ENCODE measurements at places on chromosomes 2 and 18.

DNA sequence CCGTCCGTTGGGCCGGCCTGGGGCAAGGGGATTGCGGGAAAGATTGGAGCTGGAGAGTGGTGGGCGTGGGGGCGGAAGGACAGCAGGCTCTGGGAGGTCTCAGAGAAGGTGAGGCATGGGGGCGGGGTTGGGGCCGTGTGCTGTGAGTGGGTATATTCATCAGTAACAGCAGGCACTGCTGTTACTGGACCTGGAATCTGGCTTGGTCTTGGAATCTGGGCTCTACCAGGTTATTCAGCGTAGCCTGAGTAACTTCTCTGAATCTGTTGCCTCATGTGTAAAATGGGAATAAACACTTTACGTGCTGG, 435 bp downstream of the RNF181 start:
- no peak for DNase-seq

DNA sequence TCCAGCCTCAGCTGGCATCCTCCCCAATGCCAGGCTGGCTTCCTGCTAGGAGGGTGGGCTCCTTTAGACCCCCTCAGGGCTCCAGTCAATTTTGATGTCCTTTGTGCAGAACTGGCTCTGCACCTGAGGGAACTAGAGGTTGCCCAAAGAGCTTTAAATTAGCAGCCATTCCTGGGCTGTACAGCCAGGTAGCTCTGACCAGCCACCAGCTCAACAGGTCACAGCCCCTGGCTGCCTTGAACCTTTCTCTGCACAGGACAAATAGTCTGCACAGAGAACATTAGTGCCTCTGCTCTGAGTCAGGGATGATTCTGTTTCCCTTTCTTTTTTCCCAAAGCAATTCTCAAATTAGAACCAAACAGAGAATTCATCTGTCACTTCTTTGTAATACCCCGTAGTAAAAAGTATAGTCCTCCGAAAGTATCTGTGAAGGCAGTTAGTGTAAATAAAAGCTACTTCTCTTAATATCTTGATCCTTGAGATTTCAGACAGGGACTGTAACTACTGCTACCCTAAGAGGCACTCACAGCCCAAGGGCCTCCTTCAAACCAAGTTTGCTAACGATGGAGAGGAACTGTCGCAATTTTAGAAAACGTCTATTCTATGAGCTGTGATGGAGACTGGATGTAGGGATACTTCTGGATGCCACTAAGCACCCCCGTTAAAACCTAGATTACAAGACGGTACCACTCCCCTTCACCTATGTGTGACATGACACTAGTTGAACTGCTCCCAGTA, 3.0 kb downstream of the TTC32 start:
- DNase-seq = no peak

- DNase-seq = no peak
Measured at GRCh38 chr2:196413821-196414274, 225.7 kb upstream of the CCDC150 start.

DNA sequence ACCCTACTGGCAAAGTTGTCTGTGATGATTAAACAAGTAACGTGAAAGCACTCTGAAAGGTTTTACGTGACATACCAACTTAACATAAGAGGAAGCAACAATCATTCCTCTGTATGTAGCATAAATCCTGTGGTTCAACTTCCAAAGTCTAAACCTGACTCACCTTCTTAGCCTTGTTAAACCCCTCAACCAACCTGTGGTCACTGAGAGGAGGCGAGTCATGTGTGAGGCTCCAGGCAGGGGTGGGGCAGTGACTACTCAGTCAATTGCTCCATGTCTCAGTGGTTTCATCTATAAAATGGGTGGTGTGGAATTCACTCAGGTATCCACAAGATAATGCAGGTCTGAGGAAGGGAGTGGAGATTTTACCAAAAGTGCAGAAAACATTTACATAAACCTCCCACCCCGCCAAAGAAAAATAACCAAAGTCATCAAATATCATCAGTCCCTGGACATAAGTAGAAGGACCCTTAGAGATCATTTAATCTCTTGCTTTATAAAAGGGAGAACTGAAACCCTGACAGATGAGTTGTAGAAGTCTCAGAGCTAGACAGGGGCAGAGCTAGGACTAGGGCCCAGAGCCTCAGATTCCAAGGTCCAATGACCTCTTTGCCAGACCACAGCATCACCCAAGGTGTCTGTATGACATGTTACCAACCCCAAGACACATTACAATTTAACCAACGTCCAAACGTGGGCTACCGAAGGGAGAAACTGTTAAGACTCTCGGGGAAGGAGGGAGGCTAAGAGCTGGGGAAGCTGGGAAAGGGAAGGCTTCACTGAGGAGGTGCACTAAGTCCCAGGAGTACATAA, 3.7 kb upstream of the PCBP1 start:
- DNase-seq = no peak

DNA sequence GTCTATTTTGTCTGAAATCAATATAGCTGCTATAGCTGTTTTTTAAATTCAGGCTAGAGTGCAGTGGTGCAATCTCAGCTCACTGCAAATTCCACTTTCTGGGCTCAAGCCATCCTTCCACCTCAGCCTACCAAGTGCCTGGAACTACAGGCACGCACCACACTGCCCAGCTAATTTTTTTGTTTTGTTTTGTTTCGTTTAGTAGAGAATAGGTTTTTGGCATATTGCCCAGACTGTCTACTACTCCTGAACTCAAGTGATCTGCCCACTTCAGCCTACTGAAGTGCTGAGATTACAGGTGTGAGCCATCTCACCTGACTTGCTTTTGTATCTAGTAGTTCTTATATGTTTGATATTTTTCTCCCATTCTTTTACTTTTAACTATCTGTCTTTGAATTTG, 259.7 kb downstream of the CDH19 start:
- DNase-seq = no peak

- no peak for DNase-seq
Measured at GRCh38 chr18:51120809-51121596, 76.5 kb downstream of the MEX3C start.

DNA sequence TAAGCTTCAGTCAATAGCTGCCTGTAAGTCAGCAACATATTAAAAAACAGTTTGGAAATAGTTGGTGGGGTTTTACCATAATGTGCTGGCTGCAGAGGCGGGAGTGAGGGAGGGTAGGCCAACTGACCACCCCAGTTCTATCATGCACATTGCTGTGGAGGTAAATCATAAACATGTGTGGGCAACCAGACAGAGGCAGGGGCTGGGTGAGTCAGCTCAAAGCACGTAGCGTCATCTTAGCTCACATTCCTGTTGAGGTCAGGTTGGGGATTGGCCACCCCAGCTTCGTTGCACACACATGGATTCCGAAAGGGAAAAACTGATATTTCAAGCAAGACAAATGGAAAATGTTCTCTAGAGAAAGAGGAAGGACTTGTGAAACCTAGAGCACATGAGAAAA, 19.5 kb downstream of the GPR45 start:
- DNase-seq = no peak

- peak; percentile 97 for DNase-seq
Measured at GRCh38 chr2:219387306-219388120, at the start of gene DNPEP. Gene DNPEP, minus strand, starts transcription at chr2:219387912. Its CDS starts 118 bp downstream, at chr2:219387794.

- no peak for DNase-seq
Measured at GRCh38 chr2:86047575-86048382, 57.9 kb downstream of the POLR1A start.

GRCh38 chr2:22683914-22684313, 701.1 kb upstream of the KLHL29 start:
- DNase-seq = no peak

DNA sequence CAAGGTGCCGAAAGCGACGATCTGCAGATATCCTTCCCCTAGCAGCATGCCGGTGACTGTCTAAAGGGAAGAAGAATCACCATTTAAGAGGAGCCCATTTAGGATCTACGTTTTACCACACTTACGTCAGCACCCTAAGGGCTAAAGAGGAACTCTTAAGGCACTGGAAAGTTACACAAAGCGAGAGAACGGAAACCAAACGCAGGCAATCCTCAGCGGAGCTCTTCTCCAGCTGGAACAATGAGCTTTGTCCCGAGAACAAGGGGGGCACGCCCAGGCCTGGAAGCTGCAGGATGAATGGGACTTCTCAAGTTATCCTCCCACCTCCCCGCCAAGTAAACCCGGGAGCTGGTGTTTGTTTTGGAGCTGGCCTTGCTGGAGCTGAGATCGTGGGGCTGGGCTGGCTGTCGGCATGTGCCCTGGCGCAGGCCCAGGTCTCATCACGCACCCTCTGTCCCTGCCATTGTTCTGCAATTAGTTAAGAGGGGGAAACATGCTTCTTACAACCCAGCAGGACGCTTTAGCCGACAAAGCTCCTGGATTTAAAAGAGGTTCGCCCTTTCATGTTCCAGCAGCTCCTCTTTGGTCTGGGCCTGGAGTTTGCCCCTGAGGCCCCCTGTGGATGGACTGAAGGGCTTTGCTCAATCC, 36.4 kb downstream of the PXDN start:
- DNase-seq = no peak

- no peak for DNase-seq
Measured at GRCh38 chr2:57902578-57902977, 144.0 kb upstream of the VRK2 start.

DNA sequence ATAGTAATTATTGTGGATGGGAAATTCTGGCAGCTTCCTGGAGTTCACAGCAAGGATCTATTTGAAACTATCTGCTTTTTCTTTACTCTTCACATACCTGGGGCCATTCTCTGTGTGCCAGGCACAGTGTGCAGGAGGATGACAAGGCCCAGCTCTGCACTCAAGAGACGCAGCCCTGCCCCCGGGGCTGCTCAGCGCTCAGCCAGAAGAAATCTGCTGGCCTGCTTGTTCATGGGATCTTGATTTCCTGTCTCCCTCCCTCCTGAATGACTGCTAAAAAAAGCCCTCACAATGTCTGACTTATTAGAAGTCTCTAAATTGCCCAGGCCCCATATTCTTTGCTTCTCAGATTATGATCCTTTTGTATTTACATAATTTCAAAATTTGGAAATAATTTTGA, 210.9 kb downstream of the DCDC2C start:
- no peak for DNase-seq

- no peak for DNase-seq
Measured at GRCh38 chr18:36066686-36067054, 689 bp downstream of the RPRD1A start.

DNA sequence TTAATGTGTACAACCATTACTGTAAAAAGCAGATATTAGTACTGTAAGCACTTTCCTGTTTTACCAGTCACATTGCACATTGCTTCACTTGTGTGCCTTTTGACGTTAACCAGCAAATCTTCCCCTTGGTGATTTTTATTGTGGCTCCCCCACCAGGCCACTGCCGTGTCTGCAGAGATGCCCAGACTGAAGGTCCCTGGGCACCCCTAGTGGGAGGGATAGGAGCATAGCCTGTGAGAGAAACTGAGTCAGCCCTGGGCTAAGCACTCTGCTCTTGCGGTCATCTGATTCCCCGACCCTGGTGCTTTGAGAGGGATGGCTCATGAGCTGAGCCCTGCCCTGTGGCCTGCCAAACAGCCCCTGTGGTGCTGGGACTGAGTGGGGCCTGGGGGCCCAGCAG, 73.4 kb downstream of the INPP4A start:
- DNase-seq = peak; percentile 58

- no peak for DNase-seq
Measured at GRCh38 chr2:175937216-175937615, 64.9 kb downstream of the LNPK start.

- DNase-seq = no peak
Measured at GRCh38 chr2:150909613-150910012, 352.1 kb downstream of the RBM43 start.

GRCh38 chr2:91974401-91975129, 2896.7 kb upstream of the TEKT4 start:
- DNase-seq = no peak

DNA sequence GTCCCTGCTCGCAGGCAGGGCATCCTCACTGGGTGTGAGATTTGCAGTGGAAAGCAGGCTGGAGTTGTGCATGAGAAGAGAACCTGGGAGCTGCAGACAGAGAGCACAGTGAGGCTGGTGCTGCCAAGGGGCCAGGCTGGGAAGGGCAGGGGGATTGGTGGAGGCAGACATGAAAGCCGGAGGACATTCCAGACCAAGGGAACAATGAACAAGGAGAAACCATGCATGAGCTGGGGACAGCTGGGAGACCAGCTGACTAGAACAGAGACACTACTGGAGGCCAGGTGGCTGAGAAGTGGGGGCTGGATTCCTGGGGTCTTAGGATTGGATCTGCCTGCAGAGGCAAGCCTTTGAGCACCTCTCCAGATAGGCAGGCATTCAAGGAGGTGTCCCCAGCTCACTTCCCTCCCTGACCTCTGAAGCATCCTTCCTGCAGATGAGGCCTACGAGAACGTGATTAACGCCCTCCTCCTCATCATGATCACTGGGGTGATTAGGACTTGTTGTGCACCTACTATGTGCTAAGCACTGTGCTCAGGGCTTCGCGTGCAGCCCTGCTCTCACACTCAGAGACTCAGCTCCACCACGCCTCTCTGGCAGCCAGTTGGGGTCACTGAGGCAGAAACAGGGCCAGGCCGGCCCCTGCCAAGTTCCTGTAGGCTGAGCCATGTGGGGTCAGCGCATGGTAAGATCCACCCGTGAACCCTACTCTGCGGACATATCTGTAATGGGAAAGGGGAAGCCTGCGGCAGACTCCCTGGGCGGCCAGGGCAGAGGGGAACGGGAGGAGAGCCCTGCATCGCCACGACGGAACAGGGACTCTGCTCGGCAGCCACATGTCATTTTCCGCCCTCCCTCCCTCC, 74.8 kb upstream of the SLC66A3 start:
- DNase-seq = no peak

DNA sequence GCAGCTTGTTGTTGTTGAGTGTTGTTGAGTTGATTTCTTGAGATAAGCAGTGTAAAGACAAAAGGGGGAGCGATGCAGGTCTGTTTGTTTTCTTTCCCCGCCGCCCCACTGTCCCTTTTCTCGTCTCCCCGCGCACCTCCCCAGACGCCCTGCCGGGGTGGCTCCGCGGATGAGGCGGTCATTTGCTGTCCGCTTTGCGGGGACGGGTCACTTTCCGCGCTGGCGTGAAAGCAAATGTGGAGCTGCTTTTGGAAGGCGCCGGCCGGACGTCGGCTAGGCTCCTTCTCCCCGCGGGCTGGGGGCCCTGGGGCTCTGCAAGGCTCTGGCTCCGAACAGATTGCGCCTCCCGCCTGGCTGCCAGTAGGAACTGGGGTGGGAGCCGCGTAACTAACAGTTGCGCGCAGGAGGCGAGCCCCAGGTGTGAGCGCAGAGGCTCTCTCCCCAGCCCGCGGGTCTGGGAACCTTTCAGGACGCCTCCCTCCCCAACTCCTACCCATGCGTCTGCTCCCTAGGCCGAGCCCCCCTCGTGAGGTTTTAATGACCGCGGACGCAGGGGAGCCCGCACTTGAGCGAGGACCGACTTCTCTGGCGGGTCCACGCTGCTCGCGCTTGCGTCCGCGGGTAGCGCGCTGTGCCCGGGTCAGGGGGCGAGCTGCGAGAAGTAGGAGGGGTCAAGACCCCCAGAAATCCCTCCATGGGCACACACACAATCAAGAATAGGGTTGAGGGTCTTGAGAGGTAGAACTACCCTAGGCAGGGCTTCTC, 146.6 kb downstream of the MEIS1 start:
- no peak for DNase-seq

- DNase-seq = no peak
Measured at GRCh38 chr2:95009412-95009811, 16.1 kb upstream of the MAL start.

DNA sequence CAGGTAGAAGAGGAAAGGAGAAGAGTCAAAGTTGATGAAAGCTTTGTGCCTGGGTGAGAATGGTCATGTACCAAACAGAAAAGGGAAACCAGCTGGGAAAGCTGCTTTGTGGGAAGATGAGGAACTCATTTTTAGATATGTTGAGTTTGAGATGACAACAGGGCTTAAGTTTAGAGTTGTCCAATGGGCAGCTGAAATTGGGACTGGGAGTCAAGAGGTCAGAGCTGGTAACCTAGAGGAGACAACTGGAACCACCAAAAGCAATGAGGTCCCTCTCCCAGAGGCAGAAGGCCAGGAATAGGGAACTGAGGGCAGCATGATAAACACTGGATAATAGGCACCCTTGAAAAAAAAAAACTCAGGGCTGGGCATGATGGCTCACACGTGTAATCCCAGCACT, 48.8 kb downstream of the SLC4A1AP start:
- DNase-seq = no peak

All from stimulated activated effector memory CD8-positive, alpha-beta T cell treated with anti-CD3 and anti-CD28 coated beads, Interleukin-12 subunit alpha, Interleukin-12 subunit beta, amount 100 ng/mL, for 72 hours (primary cell).